Stimulated activated CD8-positive, alpha-beta memory T cell treated with anti-CD3 and anti-CD28 coated beads, Interleukin-15, amount 100 ng/mL, for 4 hours (primary cell): ENCODE measurements at places on chromosomes 2 and 18.

DNA sequence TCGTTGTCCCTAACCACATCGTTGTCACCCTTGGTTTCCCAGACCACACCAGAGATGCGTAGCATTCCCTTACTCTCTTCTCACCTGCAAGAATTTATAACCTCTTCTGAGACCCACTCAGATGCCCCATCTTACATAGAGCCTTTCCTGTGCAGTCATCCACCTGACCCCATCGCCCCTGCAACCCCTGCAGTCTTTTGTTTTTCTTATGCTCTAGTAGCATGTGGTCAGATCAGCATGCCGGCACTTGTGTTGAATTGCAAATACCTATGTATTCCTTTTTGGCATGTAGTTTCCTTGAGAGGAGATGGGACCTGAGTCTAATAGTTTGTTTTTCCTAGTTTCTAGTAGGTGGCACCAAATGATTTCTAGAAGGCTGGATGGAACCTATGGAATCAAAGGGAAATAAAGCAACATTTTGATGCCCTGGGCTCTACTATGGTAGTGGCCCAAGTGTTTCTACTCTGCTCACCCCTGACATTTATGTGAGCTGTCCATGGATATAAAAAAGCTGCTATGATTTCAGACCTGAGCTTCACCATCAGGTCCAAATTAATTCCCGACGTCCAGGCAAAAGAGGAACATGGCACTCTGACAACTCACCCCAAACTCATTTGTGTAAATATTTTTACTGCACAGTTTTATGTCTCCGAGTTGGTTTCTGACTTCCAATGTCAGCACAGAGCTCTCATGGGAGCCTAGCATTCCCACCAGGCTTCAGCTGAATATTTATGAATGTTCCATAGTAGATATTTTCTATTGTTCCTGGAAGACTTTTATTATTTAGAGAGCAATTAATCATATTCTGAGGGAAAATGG lies 143.6 kb downstream of the RNF144A start:
- DNase-seq, result no peak

DNA sequence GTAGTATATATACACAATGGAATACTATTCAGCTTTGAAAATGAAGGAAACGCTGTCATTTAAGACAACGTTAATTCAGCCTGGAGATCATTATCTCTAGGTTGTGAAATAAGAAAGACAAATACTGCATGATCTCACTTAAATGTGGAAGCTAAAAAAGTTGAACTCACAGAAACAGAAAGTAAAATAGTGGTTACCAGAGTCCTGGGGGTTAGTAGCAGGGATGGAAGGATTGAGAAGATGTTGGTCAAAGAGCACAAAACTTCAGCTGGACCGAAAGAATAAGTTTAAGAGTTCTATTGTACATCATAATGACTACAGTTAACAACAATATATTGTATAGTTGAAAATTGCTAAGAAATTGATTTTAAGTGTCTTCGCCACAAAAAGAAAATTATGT lies 670.3 kb downstream of the NR4A2 start:
- no peak for DNase-seq

DNA sequence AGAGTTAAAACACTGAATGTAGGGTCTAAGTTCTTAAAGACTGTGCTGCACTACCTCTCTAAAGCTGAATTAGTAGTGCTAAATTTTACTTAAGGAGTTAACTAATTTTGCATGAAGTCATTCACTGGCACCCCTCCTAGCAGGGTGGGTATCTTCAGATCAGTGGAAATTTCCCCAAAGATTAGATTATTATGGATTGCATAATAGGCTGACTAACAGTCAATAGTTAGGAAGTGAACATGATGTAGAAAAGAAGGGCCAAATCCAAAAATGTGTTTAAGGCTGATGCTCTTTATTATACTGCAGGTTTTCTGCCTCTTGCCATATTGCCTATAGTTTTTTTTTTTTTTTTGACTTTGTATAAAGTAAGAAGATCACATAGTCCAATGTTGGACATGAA lies 5.2 kb downstream of the ZNF638 start:
- no peak for DNase-seq

DNA sequence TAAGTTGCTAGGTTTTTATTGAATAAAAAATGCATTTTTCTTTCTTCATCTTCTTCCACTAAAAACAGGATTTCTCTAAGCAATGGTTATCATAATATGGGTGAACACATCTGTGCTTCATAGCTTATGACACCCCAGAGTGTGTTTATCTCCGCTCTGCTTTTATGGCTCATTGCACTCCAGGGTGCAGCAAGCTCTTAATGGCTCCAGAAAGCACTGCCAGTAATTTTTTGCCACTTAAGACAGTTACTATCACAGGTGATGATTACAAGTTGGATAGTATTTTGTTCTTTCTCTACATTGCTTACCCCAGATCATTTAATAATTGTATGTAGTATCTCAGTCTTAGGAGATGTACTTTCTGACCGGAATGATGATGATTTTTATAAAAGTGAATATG lies 239.3 kb upstream of the CDH20 start:
- no peak for DNase-seq

DNA sequence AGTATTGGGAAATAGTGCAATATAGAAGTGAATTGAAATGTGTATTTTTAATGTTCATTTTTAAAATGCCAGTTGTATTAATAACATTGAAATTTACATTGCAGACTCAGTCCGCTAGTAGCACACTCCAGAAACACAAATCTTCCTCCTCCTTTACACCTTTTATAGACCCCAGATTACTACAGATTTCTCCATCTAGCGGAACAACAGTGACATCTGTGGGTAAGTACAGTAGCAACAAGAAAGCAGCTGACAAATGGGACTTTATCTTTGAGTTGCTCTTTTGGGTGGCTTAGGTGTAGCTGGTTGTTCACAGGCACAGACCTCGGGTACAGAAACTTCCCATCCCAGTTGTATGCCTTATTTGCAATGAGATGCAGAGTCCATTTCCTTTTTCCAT lies 118.2 kb upstream of the IL1R2 start:
- DNase-seq, result no peak

- DNase-seq, result no peak
These were observed 214.5 kb downstream of the CELF4 start for GRCh38 chr18:37351110-37351509.

DNA sequence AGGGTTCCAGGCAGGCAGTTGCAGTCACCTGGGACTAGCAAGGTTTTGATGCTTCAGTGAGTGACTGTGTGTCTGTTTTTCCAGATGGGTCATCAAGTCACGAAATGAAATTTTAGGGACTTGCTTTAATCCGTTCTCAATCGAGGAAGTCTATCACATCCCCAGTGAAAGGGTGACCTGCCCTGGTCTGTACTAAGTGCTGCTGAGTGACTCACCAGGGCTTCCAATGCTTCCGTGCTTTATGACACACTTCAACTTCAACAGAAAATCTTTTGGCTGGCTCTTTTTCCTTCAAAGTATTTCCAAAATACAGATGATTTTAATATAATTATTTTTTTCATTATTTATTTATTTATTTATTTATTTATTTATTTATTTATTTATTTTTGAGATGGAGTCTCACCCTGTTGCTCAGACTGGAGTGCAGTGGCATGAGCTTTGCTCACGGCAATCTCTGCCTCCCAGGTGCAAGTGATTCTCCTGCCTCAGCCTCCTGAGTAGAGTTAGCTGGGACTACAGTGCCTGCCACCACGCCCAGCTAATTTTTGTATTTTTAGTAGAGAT lies 18.4 kb downstream of the TFCP2L1 start:
- DNase-seq, result no peak

GRCh38 chr2:133506996-133507395 lies 61.3 kb downstream of the NCKAP5 start:
- DNase-seq, result no peak
